ENCODE measurements at places on chromosomes 7 and 10.
A peak's percentile ranks its signal among the peaks of the same experiment; 100 is the strongest.

DNA sequence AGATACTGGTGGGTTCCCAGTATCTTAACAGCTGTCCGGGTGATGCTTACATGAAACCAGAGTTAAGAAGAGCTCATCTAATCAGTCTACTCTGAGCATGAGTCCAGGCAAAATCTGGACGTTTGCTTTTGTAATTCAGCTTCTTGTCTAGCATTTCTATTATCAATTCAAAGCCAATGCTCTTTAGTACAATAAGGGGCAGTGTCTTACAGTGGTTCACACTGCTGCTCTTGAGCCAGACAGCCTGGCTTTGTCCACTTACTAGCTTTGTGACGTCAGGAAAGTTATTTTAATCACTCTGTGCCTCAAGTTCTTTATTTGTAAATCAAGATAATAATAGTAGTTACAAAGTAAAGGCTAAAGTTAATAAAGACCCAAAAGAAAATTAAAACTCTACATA lies 227.3 kb upstream of the TCF7L2 start:
- no peak for DNase-seq

GRCh38 chr7:2598154-2598823 lies 33.5 kb upstream of the TTYH3 start:
- no peak for DNase-seq

GRCh38 chr7:106721816-106722785 lies 61.1 kb upstream of the CCDC71L start:
- DNase-seq, result no peak

GRCh38 chr10:73262105-73262730 lies 9.8 kb upstream of the MRPS16 start:
- DNase-seq, result no peak

DNA sequence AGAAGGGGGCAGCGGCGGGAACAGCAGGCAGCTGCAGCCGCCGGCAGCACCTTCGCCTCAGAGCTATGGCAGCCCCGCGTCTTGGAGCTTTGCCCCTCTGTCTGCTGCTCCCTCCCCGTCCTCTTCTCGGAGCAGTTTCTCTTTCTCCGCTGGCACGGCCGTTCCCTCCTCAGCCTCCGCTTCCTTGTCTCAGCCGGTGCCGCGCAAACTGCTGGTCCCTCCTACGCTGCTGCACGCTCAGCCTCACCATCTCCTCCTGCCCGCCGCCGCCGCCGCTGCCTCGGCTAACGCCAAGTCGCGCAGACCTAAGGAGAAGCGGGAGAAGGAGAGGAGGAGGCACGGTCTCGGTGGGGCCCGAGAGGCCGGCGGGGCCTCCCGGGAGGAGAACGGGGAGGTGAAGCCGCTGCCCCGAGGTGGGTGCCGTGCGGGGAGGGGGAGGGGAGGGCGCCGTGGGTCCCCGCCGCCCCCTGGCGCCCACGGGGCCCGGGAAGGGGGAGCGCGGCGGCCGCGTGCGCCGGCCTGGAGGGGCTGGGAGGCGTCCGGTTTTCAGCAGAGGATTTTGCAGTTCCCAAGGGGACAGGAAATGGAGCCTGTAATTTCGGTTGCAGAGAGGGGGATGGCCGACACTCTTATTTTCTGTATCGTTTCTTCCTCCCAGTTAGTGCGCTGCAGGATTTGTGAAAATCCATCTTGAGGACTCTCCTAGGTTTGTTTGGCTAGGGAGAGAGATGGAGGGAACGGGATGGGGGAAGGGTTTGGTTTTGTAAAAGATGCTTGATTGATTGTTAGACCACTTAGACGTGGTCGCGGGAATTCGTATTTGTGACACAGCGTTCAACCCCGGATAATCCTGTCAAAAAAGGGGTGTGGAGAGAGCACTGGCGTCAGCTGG lies 630 bp downstream of the RSBN1L start:
- DNase-seq, result peak; percentile 38

GRCh38 chr10:70592186-70592735 lies 10.3 kb downstream of the PRF1 start:
- no peak for DNase-seq

GRCh38 chr10:33120700-33121099 lies 162.7 kb upstream of the ITGB1 start:
- DNase-seq, result no peak

DNA sequence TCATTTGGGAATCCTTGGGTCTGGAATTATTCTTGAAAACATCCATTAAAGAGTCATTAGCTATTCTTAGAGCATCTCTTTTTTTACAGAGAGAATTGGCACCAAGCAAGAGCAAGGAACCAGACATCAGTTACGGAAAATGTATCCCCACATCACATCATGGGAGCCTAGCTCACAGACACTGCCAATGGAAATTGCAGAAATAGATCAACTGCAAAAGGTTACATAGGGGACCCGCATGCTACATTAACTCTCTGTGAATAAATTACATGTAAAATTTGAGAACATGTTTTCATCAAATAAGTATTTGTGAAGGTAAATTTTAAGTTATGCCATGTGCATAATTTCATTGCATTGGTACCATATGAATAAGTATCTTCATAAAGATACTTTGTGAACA lies 224.8 kb downstream of the ZNF248 start:
- no peak for DNase-seq

DNA sequence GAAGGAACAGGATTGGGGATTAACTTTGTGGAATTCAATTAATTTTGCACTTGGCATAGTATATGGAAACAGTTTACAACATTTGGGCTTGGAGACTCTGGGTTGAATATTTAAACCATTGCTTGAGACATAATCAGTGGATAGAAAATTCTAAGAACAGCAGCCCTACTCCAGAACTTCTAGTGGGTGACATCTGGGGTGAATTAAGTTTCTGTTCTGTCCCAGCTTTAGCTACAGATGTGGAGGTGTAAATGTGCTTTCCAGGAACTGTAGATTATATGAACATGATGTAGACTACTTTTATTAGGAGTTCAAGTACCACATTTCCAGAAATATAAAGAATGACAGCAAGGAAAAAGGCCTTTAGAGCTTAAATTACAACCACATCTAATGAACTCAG lies 51.9 kb upstream of the SKAP2 start:
- DNase-seq, result no peak
